HT1080 (cell line): ENCODE measurements at places on chromosomes 3 and 15. TPM values are rescaled to one million over a fixed set of nuclear protein-coding genes. Genes with fewer than 3 reads are reported as not detected.

DNA sequence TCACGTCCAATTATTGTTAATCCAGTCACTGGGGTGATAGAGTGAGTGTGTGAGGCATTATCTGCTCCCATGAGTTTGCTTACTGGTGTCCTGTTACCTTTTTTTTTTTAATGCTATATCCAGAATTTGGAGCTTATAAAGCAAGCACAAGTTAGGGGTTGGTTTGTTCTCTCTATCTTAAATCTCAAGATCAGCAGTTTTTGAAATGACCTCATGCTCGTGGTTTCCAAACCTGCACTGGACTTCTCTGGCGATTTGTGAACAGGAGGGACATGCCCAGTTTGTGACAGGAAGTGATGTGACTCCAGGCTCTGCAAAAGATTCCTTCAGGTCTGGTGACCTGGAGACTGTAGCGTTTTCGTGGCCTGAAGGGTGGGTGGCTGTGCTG is 25.6 kb downstream of the XYLB start:
- DNase-seq, result no peak

GRCh38 chr15:63972801-63973200 is 73.5 kb downstream of the DAPK2 start:
- DNase-seq, result no peak

GRCh38 chr3:181265750-181266333 is 276.3 kb upstream of the DNAJC19 start:
- DNase-seq, result peak; percentile 53

DNA sequence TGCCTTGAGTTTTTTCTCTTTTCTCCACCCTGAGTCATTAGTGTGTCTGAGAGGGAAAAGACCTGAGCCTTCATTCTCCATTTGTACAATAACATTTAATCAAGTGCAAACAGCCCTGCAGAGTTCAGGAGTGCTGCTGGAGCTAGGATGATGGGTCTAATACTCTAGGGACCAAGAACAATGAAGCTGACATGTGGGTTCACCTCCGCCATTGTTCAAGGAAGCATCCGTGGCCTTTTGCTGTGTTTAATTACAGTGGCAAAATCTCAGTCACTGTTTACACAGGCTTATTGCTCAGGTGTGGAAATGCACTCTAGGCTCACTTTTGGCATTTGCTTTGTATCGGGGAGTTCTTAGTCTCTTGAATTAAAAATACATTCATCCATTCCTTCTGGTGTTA is 259.6 kb downstream of the LRTM1 start:
- DNase-seq, result no peak

- peak; percentile 44 for DNase-seq
These were observed 514.2 kb upstream of the BCHE start for GRCh38 chr3:166351461-166351860.

DNA sequence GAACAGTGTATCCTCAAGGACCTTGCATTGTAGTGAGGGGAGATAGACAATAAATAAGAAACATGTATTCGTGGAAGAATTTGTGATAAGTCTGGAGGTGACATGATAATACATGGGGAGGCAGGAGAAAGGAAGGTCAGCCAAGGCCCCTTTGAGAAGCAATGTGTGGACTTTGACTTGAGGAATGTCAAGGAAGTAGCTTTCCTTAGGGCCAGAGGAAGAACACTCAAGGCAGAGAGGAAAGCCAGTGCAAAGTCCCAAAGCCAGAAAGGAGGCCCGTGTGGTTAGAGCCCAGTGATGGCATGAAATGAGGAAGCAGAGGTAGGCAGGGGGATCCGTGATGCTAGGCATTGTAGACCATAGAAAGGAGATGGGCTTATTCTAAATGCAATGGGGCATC is 192.2 kb downstream of the NR1D2 start:
- no peak for DNase-seq

- no peak for DNase-seq
These were observed 20.9 kb downstream of the SLC6A6 start for GRCh38 chr3:14423197-14423743.

DNA sequence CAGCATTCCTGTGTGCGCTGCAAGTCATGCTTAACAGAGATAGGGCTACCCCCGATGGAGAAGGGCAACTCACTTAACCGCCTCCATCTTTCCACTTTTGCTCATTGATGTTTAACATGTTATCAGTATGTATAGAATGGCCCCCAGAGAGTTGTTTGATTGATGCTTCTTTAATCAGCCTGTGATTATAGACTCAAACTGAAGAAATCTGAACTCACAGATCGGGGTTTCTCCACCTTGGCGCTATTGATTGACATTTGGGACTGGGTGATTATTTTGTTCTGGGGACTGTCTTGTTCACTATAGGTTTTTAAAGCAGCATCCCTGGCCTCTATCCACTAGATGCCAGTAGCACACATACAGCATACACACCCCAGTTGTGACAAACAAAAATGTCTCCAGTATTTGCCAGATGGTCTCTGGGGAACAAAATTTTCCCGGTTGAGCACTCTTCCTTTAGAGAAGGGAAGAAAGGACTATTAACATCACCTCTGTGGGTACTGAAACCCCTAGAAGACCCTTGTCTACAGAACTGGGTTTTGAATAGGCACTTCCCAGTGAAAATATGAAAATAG is 54.4 kb downstream of the LARS2 start:
- no peak for DNase-seq

DNA sequence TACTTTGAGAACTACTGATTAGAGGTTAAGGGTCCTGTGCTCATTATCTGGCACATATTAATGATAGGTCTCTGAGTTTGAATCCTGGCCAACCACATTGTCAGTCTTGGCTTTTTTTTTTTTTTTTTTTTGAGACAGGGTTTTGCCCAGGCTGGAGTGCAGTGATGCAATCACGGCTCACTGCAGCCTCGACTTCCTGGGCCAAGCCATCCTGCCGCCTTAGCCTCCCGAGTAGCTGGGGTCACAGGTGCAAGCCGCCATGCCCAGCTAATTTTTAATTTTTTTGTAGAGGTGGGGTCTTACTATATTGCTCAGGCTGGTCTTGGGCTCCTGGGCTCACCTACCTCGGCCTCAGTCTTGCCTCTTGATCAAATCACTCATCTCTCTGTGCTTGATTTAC is 547 bp upstream of the PCCB start:
- DNase-seq, result peak; percentile 41

DNA sequence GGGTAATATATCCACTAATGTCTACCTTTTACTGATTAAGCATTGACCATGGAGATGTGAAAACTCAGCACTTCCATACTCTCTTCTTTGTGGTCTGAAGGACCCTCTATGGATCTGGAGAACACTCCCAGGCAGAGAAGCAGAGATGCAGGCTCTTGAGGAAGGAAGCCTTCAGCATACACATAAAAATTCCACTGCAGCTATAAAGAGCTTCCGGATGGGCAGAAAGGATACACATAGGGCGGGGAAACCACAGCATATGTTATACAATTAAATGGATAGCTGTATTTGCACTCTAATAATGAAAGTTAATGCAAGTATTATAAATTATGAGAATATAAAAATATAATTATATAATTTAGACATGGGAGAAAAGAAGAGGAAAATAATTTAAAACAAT is 1258.2 kb upstream of the ALCAM start:
- no peak for DNase-seq

DNA sequence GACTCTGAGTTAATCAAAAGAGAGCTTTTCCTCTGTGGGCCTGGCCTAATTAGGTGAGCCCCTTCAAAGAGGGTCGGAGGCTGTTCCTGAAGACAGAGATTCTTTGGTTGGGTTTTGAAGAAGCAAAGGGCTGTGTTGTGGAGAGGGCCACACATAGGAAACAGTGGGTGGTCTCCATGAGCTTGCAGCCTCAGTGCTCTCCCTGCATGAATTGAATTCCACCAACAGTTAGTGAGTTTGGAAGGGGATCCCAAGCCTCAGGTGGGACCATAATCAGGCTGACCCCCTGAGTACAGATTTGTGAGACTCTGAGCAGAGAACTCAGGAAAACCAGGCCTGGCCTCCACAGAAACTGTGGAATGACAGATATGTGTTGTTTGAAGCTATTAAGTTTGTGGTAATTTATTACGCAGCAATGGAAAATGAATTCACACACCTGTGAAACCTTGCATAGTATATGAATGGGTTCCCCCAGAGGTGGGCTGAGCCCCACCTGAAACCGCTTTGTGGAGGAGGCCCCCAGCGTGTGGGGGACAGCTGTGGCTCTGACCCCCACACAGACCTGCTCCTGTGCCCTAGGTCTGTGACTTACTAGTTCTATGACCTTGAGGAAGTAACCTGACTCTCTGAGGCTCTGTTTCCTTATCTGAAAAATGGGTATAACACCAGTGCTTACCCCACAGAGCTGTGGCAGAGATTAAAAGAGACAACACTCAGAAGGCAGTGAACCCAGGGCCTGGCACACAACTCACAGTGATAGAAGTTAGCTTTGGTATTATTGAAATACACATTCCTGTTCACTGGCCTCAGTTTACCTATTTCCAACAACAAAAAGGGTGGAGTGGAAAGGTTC is 431.3 kb downstream of the FOXP1 start:
- DNase-seq, result no peak

DNA sequence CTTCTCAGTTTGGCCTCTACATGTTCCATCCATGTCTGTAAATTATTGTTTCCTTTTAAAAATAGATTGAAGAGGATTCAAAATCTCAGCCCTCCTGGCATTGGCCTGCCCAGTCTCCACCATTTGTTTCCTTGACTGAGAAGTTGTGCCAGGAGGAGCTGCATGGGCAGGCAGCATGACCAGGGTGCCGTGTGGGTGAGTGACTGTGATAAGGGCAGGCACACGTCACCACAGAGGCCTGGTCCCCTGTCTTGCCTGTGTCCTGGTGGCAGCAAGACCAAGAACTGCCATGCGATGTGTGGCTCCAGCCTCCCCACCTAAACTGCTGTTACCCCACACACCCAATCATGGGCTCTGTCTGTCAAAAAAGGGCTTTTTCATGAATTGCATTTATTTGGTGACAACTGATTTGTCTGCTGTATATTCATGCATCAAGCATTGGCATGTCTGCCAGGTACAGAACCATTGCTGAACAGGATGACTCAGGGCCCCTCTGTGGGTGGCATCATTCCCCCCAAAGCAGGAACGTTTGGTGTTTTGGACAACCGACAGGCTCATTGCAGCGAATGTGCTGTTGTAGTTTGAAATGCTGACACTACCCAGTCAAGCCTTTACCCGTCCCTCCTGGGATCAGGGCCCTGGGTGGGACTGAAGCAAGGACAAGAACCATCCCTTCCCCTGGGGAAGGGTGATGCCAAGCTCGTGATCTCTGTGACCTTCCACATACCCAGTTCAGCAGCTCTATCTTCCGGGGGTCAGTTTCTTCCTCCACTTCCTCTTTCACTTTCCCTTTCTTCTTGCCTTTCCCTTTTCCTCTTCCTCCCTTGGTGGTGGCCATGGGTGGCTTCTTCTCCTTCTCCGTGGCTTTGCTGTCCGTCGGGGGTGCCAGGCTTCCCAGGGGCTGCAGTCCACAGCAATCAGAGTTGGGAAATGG is 51.6 kb downstream of the TRPM1 start:
- DNase-seq, result no peak

GRCh38 chr3:40827942-40828688 is 303.4 kb downstream of the ZNF621 start:
- peak; percentile 74 for DNase-seq

DNA sequence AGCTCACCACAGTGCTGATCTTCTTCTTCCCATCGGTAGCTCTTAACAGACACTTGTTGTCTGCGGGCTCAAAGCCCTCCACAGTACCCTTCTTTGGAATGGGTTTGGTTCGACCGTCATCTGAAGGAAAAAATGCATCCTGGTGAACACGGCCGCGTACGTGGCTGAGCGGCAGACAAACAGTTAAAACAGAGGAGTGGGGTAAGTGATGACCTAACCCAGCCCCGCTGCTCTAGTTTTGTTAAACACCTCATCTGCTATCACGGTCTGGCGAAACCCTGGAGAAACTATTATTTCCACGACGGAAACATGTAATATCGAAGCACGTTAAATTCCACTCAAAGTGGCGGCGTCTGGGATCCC is 725 bp downstream of the SRP14 start:
- no peak for DNase-seq

GRCh38 chr3:157021679-157022078 is 138.3 kb downstream of the CCNL1 start:
- DNase-seq, result no peak

GRCh38 chr3:37608061-37608702 is 253.5 kb upstream of the CTDSPL start:
- DNase-seq, result no peak

DNA sequence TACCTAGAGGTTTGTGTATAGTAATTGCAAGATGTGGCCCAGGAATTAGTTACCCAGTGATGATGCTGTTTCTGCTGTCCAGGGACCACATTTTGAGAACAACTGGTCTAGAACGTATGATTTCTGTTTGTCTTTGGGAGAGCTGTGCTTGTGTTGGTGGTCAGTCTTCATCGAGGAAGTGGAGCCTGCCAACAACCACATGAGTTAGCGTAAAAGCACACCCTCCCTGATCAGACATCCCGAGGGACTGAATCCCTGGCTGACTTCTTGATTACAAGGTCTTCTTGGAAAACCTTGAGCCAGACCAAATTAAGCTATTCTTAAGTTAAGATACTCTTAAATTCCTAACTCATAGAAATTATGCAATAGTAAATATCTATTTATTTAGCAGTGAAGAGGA is 81.7 kb upstream of the ZPLD1 start:
- peak; percentile 3 for DNase-seq

DNA sequence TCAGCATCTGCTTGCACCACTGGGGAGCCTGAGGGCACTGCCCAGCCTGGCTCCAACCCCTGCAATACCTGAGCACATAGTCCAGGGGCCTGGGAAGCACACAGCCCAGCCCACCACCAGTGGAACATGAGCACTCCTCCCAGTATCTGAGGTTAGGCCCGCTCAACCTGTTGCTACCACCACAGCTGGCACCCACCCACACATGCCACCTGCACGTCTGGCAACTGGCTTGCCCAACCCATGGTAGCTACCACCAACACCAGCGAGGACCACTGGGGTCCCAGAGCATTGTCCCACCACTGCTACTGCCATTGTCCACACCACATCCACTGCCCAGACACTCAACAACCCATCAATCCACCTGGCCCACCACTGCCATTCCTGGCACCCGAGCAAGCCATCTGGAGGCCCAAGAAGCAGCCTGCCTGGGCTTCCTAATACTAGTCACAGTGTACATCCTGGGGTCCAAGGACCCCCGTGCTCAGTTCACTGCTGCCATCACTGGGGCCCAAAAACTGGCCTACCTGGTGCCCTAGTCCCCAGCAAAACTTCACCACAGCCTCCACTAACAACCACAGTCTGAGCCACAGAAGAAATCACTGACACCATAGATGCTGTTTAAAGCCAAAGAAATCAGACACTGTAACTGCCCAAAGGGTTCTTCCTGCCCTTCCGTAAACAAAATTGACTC is 62.1 kb upstream of the TBC1D23 start:
- DNase-seq, result no peak

GRCh38 chr3:19229086-19229485 is 80.8 kb downstream of the KCNH8 start:
- DNase-seq, result peak; percentile 5

Gene HRG
- 0.05 TPM in 1 of 2 replicates, not detected in the other for total RNA-seq

Gene MASP1
- 1.3 TPM in 1 of 2 replicates, not detected in the other for total RNA-seq

Gene GP9
- not detected in 2 replicates for total RNA-seq

Gene KCNH8
- total RNA-seq, result not detected in 2 replicates

Gene C3orf85
- not detected in 2 replicates for total RNA-seq

Gene PRR20G
- total RNA-seq, result not detected in 2 replicates

Gene MKRN2OS
- not detected in 2 replicates for total RNA-seq

Gene KIF15
- total RNA-seq, result 10.6 and 15.6 TPM in 2 replicates

Gene ERICH6
- not detected in 2 replicates for total RNA-seq

Gene TRH
- not detected in 2 replicates for total RNA-seq

Gene CELSR3
- 3.5 and 3.8 TPM in 2 replicates for total RNA-seq
